Stimulated activated CD8-positive, alpha-beta memory T cell treated with anti-CD3 and anti-CD28 coated beads, Interleukin-4, amount 100 ng/mL, for 4 hours (primary cell): ENCODE measurements at places on chromosomes 6 and 20.

DNA sequence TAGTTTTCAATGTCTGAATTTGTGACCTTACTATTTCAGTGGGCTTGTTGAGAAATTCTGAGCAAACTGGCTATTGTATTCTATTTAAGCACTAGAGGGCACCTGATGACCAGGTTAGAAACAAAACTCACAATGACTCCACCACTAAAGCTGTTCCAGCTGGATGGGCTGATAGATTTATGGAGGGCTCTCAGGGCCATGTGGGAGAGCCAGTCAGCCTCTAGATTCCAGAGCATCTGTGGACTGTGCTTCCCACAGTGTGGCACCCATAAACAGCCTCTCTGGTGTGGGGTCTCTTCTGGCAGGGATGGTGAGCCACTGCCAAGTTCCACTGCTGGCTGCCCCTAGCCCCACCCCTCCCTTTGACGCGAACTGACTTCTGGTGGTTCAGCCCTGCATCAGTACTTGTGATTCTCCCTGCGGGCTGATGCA lies 29.2 kb downstream of the C6orf58 start:
- no peak for DNase-seq

- no peak for DNase-seq
These were observed at the start of gene VNN1 for GRCh38 chr6:132713352-132714134. Gene VNN1, minus strand, starts transcription at chr6:132714055. Its CDS starts 20 bp downstream, at chr6:132714035.

DNA sequence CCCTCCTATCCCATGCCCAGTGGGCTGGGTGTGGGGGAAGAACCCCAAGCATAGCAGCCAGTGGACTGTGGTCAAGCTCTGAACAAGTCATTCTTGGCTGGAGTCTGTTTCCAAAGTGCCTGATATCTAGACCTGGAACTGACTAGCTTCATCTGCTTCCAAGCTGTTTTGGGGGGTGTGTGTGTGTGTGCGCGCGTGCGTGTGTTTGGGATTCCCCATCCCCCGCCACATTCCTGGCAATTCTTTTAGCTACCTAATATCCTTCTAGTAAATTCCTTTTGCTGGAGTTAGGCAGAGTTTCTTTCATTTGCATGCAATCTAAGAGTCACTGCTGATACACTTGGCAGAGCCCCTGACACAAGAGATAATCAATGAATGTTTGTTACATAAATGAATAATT lies 7.8 kb downstream of the PAK5 start:
- no peak for DNase-seq

DNA sequence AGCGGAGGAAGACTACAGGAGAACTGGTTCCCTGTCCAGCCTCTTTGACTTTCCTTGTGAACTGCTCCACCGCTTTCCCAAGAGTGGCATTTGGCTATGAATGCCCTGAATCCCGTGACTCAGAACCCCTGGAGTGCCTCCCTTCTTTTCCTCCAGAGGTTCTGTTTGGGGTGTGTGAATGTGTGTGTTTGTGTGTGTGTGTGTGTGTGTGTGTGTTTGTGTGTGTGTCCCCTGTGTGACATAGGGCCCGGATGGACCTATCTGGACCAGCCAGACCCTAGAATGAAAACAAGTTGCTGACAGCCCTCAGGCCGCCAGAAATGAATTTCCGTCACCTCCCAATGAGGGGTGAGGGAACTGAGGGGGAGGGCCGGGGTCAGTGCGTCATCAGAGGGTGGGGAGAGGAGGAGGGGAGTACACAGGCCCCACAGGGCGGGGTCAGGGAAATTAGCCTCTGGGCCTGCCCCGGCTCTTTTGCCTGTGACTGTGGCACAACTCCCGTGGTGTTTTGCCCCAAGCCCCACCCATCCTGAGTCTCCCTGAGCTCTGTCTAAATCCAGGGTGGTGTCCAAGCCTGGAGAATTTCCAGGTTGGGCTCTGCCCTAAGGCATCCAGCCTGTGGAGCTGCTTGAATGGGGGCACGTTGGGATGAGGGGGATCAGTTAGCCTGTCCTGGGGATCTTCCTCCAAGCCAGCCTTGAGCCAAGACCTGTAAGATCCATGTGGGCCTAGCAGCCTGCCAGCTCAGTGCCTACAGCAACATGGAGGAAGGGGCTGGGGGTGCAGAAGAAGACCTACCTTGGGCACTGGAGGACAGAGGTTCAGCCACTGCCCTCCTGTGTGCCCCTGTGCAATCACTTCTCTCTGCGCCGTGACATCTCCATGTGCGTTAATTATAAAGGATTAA lies 15.2 kb upstream of the MRPS18A start:
- no peak for DNase-seq

DNA sequence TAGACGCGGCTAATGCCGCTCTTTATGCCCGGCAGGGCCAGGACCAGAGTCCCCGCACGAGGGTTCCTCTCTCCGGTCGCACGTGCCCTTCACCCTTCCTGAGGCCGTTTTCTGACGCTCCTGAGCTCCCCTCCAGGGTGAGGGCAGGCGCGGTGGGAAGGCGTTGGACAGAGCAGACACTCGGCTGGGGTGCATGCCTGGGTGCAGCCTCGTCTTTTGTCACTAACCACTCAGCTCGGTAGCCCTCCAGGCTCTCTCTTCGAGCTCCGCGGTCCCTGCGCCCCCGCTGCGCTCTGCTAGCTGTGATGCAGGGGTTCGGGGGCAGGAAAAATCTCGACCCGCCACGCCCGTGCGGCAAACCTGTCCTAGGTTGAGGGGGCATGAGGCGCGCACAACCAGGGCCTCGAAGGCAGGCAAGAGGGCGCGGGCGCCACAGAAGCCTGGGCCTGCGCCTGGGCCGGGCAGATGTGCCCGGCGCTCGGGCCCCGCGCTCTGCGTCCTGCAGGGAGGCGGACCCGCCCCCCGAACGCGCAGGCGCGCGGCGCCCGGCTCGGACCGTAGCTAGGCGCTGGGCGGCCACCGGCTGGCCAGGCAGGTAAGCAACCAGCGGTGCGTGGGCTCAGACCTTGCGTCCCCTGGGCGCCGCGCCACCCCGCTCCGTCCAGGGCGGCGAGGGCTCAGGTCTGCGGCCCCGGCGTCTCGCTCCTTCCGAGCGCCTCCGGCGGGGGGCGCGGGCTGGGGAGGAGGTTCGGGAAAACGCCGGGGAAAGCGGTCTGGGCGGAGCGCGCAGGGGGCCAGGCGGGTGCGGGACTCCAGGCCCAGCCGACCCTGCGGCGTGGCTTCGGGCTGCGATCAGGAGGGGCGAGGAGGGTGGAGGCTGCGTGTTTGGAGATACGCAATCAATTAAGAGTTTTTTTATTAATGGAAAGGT lies at the start of gene L3MBTL1:
TSS of gene L3MBTL1 (plus strand) at position 548 of the 931 bp plus-strand sequence. CDS start 5,807 bp downstream, outside the sequence.
- DNase-seq = no peak

DNA sequence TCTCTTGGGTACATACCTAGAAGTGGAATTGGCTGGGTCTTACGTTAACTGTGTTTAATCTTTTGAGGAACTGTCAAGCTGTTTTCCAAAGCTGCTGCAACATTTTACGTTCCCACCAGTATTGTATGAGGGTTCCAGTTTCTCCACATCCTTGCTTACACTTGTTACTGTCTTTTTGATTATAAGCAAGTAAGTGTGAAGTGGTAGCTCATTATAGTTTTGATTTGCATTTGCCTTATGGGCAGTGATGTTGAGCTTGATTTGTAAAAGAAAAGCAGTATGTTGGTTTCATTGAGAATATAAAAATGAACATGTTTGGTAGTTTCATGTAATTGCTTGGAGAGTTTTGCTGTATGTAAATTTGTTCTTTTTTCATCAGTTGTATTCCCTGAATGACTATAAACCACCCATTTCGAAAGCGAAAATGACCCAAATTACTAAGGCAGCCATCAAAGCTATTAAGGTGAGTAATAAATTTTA lies 40.4 kb downstream of the SCAF8 start:
- no peak for DNase-seq

DNA sequence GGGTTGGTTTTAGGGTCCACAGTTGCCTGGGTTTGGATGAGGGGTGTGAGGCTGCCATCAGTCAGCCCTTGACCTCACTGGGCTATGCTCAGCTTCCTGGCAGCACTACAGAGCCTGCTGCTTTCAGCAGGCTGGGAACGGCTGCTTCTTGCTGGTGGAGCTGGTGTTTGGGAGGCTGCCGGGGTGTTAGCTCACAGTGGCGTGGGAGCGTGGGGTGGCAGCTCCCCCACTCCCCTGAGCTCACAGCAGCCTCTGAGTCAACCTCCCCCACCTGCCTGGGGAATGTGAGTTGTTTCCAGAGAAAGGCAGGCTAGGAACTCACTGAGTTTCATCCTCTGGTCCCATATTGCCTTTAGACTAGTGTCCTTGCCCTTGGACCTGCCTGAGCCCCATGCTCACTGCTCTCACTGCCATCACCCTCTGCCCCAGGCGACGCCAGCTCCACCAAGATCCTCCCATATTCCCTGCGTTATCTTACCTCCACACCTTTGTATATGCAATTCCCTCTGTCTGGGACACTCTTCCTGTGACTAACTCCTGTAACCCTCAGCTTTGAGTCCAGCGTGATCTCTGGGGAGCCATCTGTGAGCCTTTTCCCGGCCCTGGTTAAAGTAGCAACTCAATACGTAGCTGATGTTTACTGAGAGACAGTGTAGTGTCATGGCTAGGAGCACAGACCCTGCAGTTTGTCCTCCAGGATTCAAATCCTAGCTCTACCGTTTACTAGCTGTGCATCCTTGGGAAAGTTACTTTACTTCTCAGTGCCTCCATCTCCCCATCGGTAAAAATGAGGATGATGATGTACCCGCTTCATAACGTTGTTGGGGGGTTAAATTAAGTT lies 34.8 kb downstream of the PPP1R16B start:
- DNase-seq = peak; percentile 45

DNA sequence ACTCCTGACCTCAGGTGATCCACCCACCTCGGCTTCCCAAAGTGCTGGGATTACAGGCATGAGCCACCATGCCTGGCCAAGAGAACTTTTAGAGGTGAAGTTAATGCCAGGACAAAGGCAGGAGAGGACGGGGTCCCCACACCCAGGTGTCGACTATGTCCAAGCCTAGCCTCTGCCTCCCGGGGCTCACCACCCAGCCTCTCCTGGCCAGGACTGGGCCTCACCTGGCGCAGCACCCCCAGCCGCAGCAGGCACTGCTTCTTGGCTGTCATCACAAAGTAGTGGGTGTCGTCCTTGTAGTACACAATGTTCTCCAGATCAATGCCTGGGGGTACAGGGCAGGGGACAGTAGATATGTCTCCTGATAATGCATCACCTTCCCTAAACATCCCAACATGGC lies 4.2 kb downstream of the MICAL1 start:
- no peak for DNase-seq

GRCh38 chr6:33694977-33695376 lies 16.5 kb downstream of the UQCC2 start:
- DNase-seq = no peak

DNA sequence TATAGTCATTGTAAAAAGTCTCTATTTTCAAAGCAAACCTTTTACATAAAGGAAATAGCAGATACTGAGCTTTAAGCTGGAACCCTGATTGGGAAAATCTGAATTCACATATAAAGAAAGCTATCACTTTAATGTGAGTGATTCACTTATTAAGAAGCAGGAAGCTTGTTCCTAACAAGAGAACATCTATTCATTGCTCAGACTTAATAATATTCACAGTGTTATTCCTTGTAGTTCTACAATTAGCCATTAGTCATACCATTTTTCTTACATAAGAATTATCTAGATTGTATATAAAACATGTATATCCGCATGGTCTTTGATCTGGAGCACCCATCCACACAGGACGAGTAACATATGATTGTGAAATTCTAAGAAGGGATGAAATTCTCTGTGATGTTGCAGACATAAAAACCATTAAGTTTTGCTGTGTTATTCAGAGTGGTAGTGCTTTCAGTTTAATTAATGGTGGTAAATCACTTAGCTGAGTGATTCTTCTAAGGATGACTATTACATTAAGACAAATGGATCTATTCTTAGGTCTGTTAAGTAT lies 71.1 kb upstream of the FOXQ1 start:
- DNase-seq = no peak

DNA sequence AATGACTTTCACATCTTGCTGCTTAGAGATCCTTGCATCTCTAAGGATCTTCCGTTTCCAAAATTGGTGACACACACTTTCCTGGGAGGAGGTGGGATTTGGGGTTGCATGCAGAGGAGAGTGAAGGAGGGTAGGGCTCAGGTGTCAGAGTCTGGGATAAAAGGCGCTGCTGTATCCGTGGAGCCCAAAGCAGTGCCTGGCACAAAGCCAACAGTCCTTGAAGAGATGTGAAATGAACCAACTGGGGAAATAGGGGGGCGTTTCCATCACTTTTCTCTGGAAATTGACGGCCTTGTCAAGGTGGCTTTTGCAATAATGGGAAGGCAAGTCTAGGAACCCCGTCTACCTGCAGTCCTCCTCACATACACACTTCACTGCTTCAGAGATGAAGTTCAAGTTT lies 59.5 kb upstream of the NELFCD start:
- no peak for DNase-seq

- no peak for DNase-seq
These were observed 4.2 kb upstream of the CTSZ start for GRCh38 chr20:59010995-59011873.

DNA sequence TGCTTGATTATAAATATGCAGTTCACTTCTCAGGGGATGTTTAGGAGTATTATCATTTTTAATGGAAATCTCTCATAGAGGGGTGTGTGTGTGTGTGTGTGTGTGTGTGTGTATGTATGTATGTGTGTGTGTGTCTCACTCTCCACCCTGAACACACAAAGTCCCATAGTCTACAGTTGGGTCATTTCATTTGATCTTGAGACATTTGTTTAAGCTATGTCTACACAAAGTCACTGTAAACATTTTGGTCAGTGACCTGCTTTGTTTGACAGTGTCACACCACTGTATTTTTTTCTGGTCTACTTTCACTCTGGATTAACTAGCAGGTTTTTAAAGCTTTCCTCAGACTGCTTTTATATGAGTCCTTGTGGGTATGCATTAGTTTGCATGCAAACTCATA lies 215.2 kb downstream of the GRIK2 start:
- DNase-seq = no peak

DNA sequence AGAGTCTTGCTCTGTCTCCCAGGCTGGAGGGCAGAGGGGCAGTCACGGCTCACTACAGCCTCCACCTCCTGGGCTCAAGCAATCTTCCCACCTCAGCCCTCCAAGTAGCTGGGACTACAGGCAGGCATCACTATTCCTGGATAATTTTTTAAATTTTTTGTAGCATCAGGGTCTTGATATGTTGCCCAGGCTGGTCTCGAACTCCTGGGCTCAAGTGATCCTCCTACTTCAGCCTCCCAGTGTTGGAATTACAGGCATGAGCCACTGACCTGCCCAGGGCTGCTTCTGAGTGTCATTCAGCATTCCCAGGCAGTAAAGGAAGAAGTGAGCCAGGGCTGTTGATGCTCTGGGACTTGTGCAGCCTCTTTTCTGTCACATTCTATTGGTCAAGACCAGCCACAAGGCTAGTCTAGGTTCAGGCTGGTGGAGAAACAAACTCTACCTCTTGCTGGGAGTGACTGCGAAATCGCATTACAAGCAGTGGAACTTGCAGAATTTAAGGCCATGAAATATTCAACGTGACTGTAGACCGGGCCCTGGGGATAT lies 2.1 kb upstream of the ARFGEF2 start:
- no peak for DNase-seq
